ENCODE measurements at places on chromosomes 12 and 14.

DNA sequence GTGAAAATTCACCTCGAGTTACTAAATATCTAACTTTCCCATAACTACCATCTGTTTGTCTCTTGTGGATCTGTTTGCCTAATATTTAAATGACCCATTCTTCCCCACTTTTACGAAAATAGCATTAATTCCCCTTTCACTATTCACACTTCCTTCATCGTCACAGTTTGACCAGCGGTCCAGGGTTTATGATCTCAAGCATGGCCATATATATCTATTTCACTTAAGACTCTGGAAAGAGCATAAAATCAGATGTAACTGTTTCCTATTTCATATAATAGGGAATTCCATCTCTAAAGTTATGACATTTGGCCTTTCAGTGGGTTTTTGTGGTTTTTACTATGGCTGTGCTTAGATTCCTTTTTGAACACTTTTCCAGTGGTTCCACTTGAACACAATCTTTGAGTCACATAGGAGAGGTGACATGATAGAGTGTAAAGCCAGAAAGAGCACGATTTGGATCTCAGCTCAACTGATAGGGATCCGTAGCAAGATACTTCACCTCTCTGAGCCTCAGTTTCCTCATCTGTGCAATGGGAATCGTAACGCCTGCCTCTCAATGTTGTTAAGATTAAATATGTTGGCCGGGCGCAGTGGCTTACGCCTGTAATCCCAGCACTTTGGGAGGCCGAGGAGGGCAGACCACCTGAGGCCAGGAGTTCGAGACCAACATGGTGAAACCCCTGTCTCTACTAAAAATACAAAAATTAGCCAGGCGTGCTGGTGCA, 754 bp upstream of the BCL2L14 start:
- no peak for DNase-seq

GRCh38 chr14:67444395-67444794, 32.4 kb upstream of the PLEK2 start:
- DNase-seq: no peak

- peak; percentile 70 for DNase-seq
Observed at GRCh38 chr14:65211341-65211987, 109.1 kb upstream of the MAX start.

DNA sequence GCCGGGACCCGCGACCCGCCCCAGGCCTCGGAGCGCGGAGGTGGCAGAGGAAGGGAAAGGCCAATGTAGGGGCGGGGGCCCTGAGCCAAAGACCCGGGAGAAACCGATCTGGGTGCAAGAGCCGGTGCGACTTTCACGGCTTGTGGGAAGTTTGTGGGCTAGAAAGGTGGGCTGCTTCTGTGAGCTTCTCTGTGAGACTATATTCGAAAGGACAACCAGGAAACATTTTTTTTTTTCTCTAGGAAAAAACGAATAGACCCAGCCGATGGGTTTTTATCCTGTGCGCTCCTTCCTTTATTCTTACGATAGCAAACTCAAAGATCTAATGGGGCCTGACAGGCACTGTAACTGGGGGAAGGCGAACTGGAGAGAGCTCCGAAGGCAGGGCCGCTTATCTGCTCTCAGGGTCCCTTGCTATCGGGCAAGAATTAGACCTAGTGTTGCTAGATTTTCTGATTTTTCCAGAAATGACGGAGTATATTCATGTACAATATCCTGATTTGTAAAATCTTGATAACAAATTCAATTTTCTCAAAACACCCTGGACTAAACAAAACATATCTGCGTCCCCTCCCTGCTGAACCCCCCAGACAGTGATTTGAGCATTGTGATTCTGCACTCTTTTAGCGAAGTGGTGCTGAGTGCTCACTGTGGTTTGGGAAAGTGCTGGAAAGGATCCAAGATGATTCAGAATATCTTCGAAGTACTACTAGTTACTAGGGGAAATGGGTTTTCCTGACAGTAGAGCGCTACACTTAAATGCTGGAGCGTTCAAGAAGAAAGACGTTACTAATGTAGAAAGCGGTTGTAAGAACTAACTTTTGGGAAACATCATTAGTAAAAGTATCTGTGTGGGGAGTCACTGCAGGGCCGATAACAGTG, 563 bp upstream of the STXBP6 start:
- peak; percentile 10 for DNase-seq

- DNase-seq: no peak
Observed at GRCh38 chr14:24398653-24399446, at the start of gene NYNRIN. Gene NYNRIN, plus strand, starts transcription at chr14:24399003. Its CDS starts 244 bp downstream, at chr14:24399247.

GRCh38 chr12:88237954-88238353, 95.8 kb downstream of the TMTC3 start:
- peak; percentile 58 for DNase-seq

DNA sequence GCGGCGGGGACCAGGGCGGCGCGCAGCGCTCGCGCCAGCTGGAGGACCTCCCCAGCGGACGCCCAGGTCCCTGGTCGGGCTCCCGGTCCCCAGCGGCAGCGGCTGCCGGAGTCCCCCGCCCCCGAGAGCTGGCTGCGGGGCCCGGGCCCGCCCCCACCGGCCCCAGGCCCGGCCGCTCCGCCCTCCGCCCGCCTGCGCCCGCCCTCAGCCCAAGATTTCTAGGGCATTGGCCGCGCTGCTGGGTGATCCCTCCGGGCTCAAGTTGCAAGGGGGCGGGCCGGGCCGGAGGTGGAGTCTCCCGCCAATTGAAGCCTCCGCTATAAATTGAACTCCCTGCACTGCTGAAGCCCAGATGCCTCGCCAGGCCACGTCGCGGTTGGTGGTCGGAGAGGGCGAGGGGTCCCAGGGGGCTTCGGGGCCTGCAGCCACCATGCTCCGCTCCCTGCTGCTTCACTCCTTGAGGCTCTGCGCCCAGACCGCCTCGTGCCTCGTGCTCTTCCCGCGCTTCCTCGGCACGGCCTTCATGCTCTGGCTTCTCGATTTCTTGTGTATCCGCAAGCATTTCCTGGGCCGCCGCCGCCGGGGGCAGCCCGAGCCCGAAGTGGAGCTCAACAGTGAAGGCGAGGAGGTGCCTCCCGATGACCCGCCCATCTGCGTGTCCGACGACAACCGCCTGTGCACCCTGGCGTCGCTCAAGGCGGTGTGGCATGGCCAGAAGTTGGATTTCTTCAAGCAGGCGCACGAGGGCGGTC, at the start of gene DIO3:
TSS of gene DIO3 (plus strand) at position 351 of the 752 bp plus-strand sequence.
- no peak for DNase-seq

Data from OCI-M1 (cell line).